ENCODE measurements at places on chromosomes 6 and 20.

DNA sequence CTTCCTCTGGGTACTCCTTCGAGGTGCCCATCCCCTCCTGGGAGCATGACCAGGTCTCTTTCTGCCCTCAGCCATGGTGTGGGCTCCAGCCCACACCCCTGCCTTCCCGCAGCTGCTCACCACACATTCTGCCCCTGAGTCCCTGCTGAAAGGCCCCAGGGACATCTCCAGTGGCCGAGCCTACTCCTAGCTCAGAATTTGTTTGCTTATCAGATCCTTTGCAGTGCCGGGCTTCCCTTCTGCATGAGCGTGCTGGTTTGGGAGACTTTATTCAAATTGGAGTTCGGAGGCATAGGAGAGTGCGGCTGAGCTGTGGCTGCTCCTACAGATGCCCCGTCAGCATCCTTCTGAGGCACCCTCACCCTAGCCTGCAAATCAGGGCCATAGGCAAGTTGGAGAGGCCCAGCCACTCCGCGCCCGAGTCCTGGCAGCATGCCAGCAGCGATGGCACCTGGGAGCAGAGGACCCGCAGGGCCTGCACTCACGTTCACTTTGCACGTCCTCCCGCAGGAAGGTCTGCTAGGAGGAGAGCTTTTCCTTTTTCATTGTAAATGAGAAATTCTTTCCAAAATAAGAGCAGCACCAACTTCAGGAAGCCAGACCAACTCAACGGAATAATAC lies 327.3 kb downstream of the QKI start:
- no peak for DNase-seq

- DNase-seq: no peak
Measured at GRCh38 chr6:6503191-6503590, 85.3 kb upstream of the LY86 start.

- peak; percentile 46 for DNase-seq
Measured at GRCh38 chr6:135451617-135452190, 45.8 kb downstream of the AHI1 start.

GRCh38 chr20:58892932-58893224 lies 40.4 kb downstream of the GNAS start:
- DNase-seq: no peak

DNA sequence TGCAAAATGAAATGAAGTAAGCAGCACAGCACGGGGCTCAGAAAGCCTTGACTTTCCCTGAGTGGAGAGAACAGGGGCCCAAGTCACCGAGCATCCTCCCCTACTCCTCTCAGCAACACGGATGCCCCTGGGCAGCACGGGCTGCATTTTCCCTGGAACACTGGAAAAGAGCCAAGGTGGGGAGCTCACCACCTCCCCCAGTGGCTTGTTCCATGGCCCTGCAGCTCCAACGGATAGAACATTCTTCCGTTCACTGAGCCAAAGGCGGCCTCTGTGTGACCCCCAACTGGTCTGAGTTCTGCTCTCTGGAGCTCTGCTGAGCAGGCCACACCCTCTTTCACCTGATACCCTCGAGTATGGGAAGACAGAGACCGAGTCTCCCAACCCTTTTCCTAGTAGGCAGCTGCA lies 20.8 kb upstream of the EMILIN3 start:
- DNase-seq: no peak

DNA sequence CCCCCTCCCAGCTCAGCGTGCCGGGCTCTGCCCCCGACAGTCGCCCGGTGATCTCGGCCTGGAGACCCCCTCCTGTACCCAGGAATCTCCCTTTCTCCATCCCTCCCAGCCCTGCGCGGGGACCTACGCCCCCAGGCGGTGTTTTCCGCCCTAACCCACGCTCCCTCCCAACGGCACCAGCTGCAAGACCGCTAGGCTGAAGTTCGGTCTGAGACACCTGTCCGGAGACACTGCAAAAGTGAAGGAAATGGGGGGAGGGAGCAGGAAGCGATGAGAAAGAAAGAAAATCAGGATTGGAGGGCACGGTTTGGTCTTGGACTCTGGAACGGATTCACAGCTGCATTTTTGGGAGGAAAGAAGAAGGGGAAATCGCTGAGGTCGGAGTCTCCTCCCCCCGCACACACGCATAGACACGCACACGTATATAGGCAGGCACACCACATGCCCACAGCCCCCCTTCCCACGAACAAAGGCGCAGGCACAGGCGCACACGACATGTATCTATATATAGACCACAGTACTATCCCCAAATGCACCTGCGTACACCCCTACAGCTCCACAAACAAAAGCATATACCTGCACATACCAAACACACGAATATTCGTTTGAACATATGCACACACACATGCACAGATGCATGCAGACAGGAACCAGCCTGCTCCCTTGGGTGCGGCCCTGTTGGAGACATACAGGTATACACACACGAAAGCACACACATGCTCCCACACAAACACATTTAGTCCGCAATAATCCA lies 1.0 kb downstream of the SLC32A1 start:
- DNase-seq: no peak

GRCh38 chr6:125480146-125480545 lies 178.4 kb upstream of the HDDC2 start:
- DNase-seq: no peak

DNA sequence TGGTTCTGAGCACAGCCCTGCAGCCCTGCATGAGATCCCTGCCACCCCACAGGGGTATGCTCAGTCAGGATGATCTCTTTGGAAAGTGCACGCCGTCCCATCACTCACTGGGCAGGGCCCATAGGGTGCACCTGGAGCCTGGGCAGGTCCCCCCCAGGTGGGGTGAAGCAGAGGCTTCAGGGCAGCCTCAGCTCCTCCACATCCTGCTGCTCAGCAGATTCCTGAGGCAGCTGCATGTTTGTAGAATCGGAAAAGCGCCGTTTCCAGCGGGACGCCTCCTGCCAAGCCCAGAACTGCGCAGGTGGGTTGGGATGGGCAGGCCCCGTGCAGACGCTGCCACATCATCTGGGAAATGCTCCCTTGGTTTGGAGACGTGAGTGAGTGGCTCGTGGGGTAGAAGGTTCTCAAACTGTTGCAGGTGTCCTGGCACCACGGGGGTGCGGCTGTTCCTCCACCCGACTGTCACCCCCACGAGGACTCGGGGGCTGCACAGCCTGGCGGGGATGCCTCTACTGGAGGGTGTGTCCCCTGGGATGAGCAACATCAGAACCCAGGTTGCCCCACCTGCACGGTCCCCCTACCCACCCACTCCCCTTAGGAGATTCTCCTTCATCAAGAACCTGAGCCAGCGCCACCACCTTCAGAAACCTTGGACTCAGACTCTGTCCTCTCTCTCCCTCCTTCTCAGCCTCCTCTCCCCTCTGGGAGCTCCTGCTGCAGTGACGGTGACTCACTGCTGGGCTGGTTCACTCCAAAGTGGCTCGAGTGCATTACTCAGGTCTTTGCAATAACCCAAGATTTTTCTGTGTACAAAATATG lies 334.1 kb downstream of the TAF4 start:
- no peak for DNase-seq

GRCh38 chr6:21522143-21522747 lies 71.3 kb upstream of the SOX4 start:
- DNase-seq: no peak

- no peak for DNase-seq
Measured at GRCh38 chr20:63175038-63175895, 40.7 kb downstream of the YTHDF1 start.

- no peak for DNase-seq
Measured at GRCh38 chr6:134103006-134103405, 50.6 kb upstream of the SLC2A12 start.

Measured in activated CD4-positive, alpha-beta T cell treated with anti-CD3 and anti-CD28 coated beads, Interleukin-10, Interleukin-2, amounts not matched to agents 100 ng/mL and 50 ng/mL, durations not matched to agents 16 hours and 8 hours (primary cell).